ENCODE measurements at places on chromosomes 4 and X.

DNA sequence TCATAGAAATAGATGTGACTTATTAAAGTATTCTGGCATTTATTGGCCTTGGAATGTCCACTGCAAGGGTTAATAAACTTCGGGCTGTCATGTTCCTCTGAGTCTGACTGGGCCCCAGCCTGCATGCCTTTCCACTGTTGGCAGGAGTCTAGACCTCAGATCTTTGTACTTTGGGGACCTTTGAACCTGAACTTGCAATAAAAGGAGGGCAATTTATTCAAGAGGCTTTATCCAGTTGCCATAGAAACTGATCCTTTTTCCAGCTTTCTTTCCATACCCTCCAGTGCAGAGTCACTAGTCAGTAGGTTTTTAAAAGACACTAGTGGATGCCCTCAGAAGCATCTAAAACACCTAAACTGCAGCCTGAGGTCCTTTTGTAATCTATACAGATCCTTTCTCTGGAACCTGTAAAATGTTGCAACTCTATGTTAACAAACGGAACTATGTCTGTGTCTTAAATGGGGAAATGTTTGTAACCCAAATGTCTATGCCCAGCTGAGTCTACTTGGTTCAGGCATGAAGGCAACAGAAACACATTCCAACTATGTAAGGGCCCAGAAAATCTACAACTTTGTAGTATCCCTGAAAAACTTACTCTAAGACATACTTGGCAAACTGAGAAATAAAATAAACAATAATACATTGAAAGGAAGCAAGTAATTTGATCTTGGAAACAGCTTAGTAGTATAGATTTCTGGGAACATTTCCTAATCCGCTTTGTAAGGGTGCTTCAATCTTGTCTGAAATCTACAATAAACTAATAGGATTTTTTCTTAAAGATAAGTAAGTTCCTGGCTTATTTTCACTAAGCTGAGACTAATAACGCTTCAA, 41.5 kb downstream of the SOWAHB start:
- no peak for DNase-seq

- DNase-seq = no peak
These were observed 820 bp upstream of the MAB21L2 start for GRCh38 chr4:150581056-150581605.

GRCh38 chr4:153034681-153035080, 98.6 kb downstream of the FHDC1 start:
- DNase-seq = no peak

GRCh38 chr4:7650606-7651385, 216.1 kb upstream of the PSAPL1 start:
- no peak for DNase-seq

DNA sequence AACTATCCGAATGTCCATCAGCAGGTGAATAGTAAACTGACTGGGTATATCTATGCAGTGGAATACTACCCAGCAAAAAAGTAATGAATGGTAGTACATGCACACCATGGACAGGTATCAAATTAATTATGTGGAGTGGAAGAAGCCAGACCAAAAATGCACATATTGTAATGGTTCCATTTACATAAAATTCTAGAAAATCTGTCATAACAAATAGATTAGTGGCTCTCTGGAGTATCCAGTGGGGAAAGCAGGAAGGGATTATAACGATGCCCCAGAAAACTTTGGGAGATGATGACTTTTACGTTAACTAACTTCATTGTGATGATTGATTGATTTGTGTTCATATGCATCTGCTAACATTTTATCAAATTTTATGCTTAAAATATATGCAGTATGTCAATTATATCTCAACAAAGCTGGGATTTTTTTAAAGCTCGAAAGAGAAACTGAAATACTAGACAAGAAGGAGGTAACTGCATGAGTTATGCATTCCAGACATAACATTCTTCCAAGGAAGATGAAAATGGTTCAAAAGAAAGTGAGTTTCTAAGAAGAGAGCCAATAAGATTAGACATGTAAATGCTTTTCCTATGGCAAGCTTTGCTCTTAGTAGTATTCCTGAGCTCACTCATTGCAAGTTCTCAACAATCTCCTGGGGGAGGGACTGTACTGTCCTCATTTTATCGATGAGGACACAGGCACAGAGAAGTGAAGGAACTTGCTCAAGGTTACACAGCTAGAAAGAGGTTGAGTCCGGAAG, 58.6 kb upstream of the MSX1 start:
- no peak for DNase-seq

DNA sequence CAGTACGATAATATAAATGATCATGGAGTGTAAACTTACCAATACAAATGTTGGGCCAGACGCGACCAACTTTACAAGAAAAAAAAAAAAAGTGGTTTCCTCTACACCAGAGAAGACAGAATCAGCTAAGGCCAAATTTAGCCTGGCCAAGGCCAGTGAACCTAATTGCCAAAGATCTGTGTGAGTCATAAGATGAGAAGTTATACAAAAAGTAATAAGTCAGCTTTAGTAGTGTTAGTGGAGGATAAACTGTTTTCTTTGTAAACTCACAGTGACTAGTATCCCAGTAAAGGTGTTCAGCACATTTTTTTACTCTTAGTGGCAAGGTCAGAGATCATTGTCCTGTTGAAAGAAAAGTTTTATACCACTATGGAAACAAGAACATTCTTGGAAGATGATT, 531.4 kb upstream of the TECRL start:
- DNase-seq = no peak

DNA sequence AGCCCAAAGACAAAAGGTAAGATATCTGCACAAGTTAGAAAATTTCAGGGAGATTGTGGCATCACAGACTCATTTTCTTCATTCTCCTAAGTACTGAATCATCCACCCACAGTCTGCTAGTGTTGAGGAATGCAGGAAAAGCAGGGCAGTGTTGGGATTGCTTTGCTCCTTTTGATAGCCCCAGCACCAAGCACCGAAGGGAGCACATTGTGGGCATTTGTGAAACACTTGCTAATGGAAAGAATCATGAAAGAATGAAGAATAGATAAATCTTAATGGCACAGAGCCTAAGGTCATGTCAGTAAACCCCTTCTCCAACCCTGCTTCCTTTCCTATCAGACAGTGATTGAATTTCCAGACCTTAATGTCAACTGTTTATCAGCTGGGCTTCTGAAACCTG, 103.1 kb upstream of the GPRIN3 start:
- DNase-seq = no peak

DNA sequence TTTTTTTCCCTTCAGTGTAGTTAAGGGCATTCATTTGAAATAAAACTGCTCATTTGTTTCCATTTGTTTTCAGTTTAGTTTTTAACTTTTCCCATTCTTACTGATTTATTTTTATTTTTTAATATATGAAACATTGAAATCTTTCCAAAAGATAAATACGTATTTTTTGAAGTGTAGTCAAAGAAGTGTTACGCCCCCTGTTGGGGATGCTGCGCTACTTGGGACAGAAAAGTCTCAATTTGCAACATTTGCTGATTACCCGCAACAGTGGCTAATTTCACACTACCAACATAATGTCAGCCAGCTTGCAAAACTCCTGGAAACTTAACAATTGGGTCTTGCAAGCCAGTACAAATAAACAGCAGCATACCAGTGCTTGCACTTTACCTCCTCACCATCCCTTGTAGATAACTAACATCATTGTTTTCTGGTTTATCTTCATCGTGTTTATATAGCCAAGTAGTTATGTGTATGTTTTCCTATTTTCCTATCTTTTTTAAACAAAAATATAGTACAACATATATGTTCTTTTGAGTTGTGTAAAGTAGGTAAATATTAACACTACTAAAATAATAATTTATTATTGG, 158.6 kb downstream of the STPG2 start:
- no peak for DNase-seq

- DNase-seq = no peak
These were observed 1.0 kb downstream of the SLBP start for GRCh38 chr4:1711055-1711570.

DNA sequence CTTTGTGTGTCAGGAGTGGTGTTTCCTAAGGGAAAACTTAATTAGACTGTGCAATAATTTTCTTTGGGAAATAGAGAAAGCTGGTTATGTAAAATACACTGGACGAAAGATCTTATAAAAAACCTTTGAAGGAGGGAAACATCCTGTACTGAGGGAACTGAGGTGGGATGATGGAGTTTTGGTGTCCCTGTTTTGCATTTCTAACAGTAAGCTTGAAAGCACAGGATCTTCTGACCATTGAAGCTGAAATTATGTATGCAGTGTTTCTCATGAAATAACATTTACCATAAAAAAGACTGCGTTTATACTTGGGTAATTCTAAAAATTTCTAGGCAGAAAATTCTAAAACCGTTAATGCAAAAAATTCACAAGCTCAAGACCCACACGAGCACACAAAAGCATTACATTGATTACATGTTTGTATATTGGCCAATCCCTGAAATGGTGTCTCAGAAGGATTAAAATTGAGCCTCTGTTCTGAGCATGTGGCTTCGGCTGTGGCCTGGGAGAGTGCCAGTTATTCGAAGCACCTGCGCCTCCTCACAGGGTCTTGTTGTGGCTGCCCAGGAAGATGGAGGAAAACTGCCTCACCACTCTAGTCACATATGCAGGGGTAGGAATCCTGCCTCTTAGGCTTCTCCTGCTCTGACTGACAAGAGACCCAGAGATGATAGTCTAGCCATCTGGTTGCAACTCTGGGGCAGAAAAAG, 49.5 kb downstream of the JADE3 start:
- no peak for DNase-seq

- no peak for DNase-seq
These were observed 10.5 kb upstream of the ZNF330 start for GRCh38 chr4:141210168-141210567.

DNA sequence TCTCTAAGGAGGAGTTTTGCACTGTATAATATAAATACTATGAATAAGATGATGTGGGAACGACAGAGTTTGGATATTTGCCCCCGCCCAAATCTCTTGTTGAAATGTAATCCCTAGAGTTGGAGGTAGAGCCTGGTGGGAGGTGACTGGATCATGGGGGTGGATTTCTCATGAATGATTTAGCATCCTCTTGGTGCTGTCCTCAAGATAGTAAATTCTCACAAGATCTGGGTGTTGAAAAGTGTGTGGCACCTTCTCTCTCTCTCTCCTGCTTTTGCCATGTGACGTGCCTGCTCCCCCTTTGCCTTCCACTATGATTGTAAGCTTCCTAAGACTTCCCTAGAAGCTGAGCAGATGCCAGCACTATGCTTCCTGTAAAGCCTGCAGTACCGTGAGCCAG, 241.6 kb upstream of the ETNPPL start:
- DNase-seq = no peak

GRCh38 chrX:3548765-3549391, 164.6 kb downstream of the PRKX start:
- DNase-seq = no peak

GRCh38 chr4:163243297-163243981, 76.7 kb upstream of the NAF1 start:
- no peak for DNase-seq

GRCh38 chr4:137253949-137254348, 278.3 kb downstream of the PCDH18 start:
- DNase-seq = no peak

GRCh38 chr4:48792348-48793006, 12.4 kb upstream of the FRYL start:
- DNase-seq = no peak

GRCh38 chr4:79325864-79326328, at the start of gene NAA11:
NAA11 (minus strand) TSS chr4:79326061; CDS start chr4:79325877, 184 bp downstream.
- DNase-seq = no peak

- DNase-seq = no peak
These were observed 24.8 kb downstream of the PDGFC start for GRCh38 chr4:156946516-156947424.

GRCh38 chr4:7109169-7109568, 41.3 kb upstream of the GRPEL1 start:
- DNase-seq = no peak

GRCh38 chr4:3310301-3311094, 17.7 kb downstream of the RGS12 start:
- no peak for DNase-seq

- no peak for DNase-seq
These were observed 15.3 kb downstream of the RTL3 start for GRCh38 chrX:78643874-78644273.

DNA sequence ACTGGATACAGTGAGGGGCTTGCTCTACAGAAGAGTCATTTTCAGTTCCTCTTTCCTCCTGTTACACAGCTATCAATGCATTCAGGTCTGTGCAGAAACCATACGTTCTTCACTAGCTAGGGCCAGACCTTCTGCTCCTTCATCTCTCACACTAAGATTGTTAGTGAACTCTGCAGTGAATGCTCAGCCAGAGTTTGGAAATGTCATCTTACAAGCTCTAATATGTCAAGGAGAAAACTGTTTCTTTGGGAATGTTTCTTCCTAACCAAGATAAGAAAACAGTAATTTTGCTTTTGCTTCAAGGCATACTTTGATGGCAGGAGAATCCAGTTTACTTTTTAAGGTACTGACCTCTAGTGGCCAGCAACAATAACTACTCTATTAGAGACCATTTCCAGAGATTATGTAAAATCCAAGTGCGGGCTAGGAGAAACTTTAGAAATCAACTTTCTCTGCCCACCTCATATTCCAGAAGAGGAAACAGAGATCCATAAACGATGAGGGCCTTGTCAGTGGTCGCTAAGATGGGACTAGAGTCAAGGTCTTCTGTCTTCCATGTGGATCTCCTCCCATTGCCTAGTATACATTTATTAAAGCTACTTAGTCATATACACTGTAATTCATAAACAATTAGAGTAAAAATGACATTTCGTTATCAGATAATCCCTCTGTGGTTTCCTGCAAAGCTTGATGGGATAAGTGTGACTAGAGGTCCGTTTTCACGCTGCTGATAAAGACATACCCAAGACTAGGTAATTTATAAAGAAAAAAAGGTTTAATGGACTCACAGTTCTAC, 12.1 kb upstream of the CC2D2A start:
- DNase-seq = no peak

- DNase-seq = no peak
These were observed 173.8 kb upstream of the TBC1D9 start for GRCh38 chr4:140930011-140930410.

GRCh38 chr4:128451270-128451905, 163.8 kb upstream of the PGRMC2 start:
- no peak for DNase-seq

GRCh38 chr4:26093551-26093950, 179.5 kb downstream of the SMIM20 start:
- DNase-seq = no peak

- DNase-seq = no peak
These were observed 29.4 kb downstream of the C4orf51 start for GRCh38 chr4:145709336-145709735.

GRCh38 chr4:94371290-94371689, 28.7 kb upstream of the HPGDS start:
- DNase-seq = no peak
